ENCODE measurements at places on chromosomes 4 and X.

GRCh38 chrX:40103565-40104323, 6.0 kb upstream of the BCOR start:
- no peak for DNase-seq

DNA sequence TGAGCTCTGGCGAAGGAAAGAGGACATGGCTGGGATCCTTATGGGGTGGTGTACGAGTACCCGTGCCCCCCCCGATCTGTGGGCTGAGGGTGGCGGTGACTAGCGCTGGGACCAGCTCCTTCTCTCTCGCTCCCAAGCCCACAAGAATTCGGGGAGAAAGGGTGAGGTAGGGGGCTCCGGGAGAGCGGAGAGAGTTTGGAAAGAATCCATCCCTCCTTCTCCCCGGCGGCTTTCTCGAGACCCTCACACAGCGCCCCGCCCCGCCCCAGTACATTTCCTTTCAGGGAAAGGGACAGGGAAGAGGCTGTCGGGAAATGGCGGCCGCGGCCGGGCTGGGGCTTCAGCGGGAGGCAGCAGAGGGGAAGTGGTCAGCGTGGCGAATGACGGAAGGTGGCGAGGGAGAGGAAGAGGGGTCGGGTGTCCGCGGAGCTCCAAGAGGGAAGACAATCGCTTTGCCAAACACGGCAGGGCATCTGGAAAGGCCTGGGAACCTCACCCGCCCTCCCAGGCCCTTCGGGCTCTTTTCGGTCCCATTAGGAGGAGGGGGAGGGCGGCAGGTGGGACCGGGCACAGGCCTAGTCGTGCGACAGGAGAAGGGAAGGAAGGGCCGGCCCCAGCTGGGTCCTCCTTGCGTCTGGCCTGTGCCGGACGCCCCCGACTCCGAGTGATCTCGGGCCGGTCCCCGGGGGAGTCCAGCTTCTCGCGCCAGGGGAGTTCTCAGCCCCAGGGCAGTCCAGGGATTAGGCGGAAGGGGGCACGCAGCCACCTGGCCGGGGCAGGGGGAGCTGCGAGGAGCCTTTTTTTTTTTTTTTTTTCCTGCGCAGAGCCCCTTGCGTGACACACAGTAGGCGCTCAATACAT, 10.2 kb downstream of the HNRNPH2 start:
- DNase-seq, result no peak

- DNase-seq, result no peak
Measured at GRCh38 chr4:2411786-2412510, 6.5 kb downstream of the ZFYVE28 start.

GRCh38 chr4:124710911-124711310, 1.6 kb downstream of the ANKRD50 start:
- no peak for DNase-seq

DNA sequence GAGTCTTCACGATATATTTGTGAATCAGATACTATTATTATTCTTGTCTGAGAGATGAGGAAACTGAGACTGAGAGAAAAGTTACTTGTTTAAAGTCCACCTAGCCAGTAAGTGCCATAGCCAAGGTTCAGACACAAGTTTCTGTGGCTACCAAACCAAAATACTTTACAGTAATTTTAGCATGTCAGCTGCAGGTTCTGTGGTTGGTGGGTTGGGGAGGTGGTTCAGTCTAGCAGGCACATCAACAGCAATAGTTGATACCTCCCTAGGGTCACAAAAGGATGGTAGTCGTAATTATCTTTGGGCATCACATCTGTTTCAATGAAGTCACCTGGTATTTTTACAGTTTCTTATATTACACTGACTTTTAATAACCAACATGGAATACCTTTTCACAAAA, 35.6 kb upstream of the EDA2R start:
- no peak for DNase-seq

- no peak for DNase-seq
Measured at GRCh38 chrX:103552236-103552635, 32.9 kb upstream of the RAB40A start.

GRCh38 chr4:15423285-15423711, 4.5 kb upstream of the C1QTNF7 start:
- DNase-seq, result no peak

- no peak for DNase-seq
Measured at GRCh38 chr4:106039796-106040195, 144.5 kb downstream of the NPNT start.

DNA sequence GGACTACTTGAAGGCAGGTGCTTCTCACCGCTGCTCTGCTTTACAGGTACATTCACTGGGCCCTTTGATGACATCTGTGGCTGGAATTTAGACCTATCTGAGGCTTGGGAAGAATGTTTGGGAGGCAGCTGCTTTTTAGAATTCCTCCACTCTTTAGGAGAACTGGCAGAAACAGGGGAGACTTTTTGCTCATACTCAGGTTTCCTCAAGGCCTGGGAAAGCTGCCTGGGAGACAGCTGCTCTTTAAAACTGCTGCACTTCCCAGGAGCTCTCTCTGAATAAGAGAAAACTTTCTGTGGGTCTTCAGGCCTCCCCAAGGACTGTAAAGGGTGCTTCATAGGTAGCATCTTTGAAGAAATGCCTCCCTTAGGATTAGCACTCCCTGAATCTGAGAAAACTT, 14.3 kb downstream of the CT47C1 start:
- no peak for DNase-seq

DNA sequence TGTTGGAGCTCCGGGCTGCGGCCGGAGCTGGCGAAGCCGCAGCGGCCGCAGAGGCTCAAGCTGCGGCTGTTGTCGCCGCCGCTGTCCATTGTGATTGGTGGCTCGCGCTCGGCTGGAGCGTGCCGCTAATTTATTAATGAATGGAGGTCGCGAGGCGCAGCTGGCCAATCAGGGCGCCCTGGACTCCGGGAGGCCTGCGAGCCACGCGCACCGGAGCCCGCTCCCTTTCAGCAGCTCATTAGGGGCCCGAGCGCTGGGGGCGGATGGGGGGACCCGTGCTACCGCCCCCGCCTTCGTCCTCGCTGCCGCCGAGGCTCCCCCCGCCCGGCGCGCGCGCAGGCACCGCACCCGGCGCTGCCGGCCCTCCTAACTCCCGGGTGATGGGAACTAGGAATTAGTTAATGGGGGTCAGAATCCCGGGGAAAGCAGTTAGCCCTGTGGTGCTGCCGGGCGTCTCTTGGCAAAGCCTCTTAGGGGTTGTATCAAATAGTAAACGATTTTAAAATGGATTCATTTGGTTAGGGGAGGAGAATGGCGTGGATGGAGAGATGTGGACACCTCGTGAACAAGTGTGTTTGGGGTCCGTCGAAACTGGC, 589 bp upstream of the NEUROG2 start:
- no peak for DNase-seq

DNA sequence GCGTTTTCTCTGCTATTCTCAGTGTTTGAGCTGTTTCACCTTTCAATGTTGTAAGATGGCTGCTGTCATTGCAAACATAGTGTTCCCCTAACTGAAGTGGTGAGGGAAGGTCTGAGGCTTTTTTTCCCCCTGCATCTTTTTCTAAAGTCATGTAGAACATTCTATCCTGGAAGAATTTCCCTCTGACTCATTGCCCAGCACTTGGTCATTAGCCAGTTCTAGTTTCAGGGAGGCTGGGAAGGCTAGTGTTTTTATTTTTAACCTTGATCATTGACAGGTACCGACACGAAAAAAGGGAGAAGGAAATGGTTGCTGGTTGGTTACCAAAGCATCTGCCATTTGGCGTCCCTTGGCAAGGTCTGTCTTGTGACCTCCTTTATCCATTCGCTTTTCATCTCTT, 6.6 kb downstream of the LANCL3 start:
- DNase-seq, result no peak

DNA sequence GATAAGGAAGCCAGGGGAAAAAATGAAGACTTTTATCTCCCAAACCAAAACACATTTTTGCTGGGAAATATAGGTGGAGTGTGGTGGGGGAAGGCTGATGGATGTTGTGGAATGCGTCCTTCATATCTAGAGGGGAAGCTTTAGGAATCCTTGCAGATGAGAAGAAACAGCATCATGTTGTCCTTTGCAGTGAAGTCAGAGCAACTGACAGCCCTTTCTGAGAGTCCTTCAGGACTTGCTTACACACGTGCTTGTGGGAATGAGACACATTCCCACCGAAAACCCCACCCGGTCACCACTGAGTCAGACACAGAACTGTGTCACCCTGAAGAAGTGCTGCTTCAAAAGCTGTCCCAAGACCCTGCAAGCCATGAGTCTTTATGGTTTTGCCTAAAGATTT, 81.5 kb downstream of the SHROOM2 start:
- DNase-seq, result no peak

DNA sequence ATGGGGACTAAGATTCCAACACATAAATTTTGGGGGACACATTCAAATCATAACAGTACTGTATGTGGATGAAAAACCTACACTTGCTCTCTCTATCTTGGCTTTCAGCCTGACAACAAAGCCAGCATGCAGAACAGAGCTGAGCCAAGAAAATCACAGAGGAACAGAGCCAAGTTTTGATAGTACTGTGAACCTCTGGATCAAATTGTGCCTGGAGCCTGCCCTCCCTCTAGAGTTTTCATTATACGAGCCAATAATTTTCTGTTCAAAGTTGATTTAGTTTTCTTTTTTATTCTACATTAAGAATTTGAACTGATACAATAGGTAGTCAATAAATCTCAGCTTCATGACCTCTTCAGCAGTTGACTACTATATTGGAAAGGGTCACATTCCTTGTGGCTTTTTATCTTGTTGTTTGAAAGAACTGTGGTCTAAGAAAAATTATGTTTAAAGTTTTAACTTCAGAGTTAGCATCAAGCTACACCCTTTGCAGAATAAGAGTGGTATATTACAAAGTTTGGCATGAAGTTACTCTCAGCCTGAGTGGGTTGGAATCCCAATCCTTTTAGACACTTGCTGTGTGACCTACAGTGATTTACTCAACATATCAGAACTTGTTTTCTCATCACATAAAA, 31.1 kb downstream of the GRID2 start:
- no peak for DNase-seq

DNA sequence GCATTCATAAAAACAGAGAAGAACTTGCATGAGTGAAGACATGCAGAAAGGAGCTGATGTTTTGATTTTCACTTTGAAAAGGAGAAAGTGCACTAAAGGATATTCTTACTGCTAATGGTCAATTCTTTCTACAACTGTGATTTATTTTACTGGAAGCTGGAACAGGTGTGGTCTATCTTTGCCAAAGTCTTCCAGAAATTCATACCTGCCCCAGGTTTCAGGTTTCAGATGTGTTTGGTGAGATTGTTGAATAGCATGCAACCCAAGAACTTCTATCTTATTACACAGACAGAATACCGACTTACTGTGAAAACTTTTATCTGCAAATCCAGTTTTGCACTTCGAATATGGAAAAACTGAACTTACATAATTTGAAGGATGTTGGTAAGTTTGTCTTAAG, 388.3 kb downstream of the PDGFC start:
- DNase-seq, result no peak

Measured in RWPE1 (cell line).